Spinal cord (tissue), 10 donors: ENCODE measurements at places on chromosomes 12 and 14.

DNA sequence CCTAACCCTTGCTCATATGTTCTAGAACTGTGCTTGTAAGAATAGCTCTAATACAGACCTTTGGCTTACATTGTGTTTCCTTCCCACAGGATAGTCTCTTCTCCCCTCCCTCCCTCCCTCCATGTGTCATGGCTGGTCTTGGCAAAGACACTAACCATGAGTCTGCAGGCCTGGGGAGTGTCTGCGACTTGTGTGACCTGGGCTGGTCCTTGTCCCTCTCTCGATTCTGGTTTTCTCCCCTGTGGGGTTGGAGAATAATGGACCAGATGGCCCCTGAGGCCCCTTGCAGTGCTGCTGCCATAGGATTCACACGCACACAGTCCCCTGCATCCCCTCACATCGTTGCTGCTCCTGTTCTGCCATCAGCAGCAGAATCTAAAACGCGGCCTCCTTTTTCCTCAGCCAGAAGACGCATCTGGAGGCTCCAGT, 30.3 kb downstream of the DEGS2 start:
- no peak for DNase-seq

GRCh38 chr14:76307786-76308780, 67.9 kb upstream of the ESRRB start:
- no peak for DNase-seq

DNA sequence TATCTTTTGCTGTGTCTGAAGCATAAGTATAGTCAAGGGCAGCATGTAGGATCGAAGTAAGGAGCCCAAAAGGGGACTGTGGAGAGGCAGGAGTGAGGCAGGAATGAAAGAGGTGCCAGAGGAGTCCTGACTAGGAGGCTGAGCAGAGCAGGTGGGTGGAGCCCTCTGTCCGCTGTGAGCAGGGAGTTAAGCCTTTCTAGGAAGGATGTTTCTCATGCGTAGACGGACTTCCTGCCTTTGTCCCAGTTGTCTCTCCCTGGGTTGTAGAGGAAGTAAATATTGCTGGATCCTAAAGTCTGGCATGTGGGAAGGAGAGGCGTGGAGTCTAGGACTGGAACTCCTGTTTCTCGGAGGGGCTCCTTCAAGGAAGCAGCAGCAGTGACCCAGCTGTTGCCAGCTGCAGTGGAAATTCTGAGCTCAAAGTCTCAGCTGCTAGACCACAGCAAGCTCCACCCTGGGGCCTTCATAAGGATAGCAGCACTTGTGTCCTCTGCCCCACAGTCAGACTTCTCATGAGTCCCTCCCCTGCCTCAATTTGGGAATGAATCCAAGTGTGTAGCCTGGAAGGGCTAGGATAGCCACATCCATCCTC, 44.0 kb downstream of the RBMS2 start:
- peak; percentile 20 for DNase-seq

GRCh38 chr14:26191671-26192070, 406.2 kb downstream of the NOVA1 start:
- DNase-seq = no peak

DNA sequence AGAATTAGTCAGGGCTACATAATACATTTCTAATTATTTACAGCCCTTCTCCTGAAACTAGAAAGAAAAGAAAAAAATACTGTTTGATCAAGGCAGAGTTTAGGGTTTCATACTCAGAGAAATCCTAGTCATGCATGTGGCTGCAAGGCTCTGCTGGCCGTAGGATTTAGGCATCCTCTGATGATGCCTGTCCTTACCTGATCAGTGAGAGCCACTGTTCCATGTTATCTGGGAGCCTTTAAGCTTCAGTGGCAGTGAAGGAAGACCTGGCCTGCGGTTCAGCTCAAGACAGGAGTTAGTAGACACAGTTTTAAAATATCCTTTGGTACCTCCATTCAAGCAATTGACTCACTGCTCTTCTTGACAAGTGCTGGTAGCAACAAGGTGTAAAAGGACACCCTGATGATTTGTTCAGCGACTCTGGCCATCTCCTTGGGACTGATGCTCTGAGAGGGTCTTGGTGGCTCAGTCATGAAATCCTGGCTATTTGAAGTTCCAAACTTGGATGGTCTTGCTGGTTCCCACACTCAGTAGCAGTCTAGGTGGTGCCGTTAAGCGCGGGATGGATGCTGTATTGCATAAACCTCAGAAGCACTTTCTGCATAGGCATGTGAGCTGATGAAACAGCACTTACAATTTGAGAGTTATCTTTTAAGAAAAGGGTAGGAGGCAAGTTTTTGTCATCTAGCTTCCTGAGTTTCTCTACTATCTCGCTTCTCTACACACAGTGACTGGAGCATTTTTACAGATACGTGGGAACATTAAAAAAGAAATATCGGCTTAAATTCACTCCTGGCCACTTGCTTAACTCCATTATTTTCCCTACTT, 162.0 kb downstream of the SAMD4A start:
- no peak for DNase-seq

DNA sequence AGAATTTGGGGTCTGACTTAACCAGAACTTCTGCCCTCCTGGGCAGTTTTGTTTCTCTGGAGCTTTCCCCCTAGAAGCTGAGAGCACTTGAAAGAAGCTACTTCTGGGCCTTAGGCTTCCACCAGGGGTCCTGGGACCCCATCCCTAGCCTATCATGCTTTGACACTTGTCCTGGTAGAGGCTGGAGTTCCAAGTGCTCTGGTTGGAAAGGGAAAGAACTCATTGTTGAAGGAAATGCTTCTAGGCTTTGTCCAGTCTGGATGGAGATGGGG, 1.4 kb upstream of the COL2A1 start:
- DNase-seq = no peak

GRCh38 chr12:56158926-56159461, 835 bp downstream of the MYL6 start:
- DNase-seq = no peak

DNA sequence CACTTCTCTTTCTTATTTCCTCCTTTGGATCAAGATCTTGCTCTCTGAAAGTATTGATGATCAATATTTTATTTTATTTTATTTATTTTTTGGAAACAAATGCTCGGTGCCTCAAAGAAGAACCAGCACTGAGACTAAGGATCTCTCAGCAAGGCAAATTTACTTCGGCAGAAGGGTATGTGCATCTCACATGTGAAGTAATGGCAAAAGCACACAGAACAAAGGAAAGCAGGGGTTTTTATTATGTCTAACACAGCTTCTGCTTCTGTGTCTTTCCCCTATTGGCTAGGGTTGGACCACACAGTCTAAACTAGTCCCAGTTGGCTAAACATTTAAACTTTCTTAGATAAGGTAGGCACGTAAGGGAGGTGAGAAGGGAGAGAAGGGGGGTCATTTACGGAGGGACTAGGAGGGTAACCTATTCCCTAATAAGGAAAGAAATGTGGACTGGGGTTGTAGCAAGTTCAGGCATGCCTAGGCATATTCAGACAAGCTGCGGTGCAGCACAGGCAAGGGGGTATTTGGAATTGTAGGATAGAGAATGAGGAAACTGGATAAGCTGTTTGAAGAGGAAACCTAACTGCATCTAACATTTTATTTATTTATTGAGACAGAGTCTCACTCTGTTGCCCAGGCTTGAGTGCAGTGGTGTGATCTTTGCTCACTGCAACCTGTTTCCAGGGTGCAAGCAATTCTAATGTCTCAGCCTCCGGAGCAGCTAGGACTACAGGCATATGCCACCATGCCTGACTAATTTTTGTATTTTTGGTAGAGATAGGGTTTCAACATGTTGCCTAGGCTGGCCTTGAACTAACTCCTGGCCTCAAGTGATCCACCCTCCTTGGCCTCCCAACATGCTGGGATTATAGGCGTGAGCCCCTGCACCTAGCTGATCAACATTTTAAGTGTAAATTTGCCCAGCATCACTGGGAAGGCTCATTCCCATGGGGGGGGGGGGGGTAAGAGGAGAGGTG, 90.0 kb upstream of the EIF5 start:
- DNase-seq = no peak

DNA sequence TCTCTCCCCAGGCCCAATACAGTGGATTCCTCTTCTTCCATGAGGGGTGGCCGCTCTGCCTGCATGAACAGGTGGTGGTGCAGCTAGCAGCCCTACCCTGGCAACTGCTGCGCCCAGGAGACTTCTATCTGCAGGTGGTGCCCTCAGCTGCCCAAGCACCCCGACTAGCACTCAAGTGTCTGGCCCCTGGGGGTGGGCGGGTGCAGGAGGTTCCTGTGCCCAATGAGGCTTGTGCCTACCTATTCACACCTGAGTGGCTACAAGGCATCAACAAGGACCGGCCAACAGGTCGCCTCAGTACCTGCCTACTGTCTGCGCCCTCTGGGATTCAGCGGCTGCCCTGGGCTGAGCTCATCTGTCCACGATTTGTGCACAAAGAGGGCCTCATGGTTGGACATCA, 3.8 kb downstream of the ARHGEF40 start:
- no peak for DNase-seq
